ENCODE measurements at places on chromosomes 4 and X. TPM values are rescaled to one million over a fixed set of nuclear protein-coding genes. Genes with fewer than 3 reads are reported as not detected.

GRCh38 chrX:139692908-139693307 is 15.1 kb downstream of the MCF2 start:
- H3K4me3 ChIP-seq: no peak overlapping the region
- no peaks in the 10 kb centered on the region for H3K36me3 ChIP-seq
- no peak overlapping the region for H3K27ac ChIP-seq

Gene SRPX
- 0.24 TPM for total RNA-seq

- no peaks in the 10 kb centered on the region for H3K36me3 ChIP-seq
- H3K27ac ChIP-seq: no peak overlapping the region
- H3K4me1 ChIP-seq: no peaks in the 10 kb centered on the region
- DNase-seq: no peak
- peaks cover 4% of the 10 kb centered on the region for H3K27me3 ChIP-seq
These were observed 67.6 kb upstream of the GUCY1A1 start for GRCh38 chr4:155599085-155599484.

Gene CSAG1
- not detected for total RNA-seq

Gene RAI2
- 0.43 TPM for total RNA-seq
